ENCODE measurements at places on chromosomes 2 and 18.

DNA sequence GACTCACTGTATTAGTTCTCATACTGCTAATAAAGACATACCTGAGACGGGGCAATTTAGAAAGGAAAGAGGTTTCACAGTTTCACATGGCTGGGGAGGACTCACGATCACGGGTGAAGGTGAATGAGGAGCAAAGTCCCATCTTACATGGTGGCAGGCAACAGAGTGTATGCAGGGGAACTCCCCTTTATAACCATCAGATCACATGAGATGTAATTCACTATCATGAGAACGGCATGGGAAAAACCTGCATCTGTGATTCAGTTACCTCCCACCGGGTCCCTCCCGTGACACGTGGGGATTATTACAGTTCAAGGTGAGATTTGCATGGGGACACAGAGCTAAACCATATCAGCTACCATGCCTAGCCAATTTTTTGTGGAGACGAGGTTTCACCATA is 168.2 kb downstream of the NEDD4L start:
- DNase-seq, result no peak

DNA sequence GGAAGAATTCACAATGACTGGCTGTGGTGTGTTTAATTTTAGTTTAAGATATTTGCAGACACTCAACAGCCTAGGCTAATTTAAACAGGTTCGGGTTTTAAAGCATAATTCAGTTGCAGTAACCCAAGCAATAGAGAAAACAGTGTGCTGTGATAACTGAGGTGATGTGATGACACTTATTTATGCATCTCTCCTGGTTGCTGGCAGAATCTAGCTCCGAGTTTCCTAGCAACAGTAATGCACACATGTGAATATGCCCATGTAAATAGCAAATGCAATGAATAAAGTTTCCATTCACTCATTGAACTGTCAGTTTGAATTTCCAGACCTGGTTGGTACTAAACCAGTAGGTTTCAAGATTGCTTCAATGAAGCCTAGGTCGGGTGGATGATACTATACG is 426.5 kb downstream of the TMX3 start:
- DNase-seq, result no peak

- DNase-seq, result no peak
Measured at GRCh38 chr2:237904831-237905599, 45.6 kb downstream of the RAMP1 start.

GRCh38 chr2:53865962-53866361 is 6.2 kb upstream of the GPR75 start:
- no peak for DNase-seq

GRCh38 chr2:142629193-142629592 is 248.3 kb upstream of the KYNU start:
- DNase-seq, result no peak

DNA sequence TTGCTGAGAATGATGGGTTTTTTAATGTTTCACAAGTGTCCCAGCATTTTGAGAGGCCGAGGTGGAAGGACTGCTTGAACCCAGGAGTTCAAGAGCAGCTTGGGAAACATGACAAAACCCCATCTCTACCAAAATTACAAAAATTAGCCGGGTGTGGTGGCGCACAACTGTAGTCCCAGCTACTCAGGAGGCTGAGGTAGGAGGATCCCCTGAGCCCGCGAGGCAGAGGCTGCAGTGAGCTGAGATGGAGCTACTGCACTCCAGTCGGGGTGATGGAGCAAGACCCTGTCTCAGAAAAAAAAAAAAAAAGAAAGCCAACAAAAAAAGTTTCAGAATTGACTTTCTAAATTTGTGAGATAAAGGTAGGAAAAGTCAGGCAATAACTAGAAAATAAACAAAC is 8.7 kb downstream of the TFCP2L1 start:
- no peak for DNase-seq

- DNase-seq, result no peak
Measured at GRCh38 chr2:105324101-105324500, 5.4 kb downstream of the TGFBRAP1 start.

- no peak for DNase-seq
Measured at GRCh38 chr2:53964257-53964952, 6.4 kb downstream of the PSME4 start.

DNA sequence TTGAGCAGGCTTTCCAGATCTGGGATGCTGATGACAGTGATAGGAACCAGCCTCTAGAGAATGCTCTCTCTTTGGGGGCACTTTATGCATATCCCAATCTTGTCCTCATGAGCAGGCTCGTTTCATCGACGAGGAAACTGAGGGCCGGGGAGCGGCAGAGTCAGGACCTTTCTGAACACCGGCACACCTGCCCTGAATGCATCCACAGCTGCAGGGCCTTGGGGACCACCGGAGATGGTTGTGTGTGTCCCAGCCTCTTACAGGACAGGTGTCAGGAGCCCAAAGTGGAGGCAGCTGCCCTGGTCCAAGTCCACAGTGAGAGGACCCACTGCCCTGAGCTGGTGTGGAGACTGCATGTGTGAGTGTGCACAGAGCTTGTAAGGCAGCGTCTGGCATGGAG is 47.6 kb upstream of the FAHD2A start:
- no peak for DNase-seq

- DNase-seq, result no peak
Measured at GRCh38 chr2:20451341-20451740, 4.5 kb downstream of the RHOB start.

GRCh38 chr2:130183512-130184373 is 1.7 kb downstream of the MZT2B start:
- DNase-seq, result no peak

- no peak for DNase-seq
Measured at GRCh38 chr18:59740141-59740540, 42.9 kb upstream of the CCBE1 start.

- DNase-seq, result no peak
Measured at GRCh38 chr18:35889677-35890076, 82.8 kb upstream of the RMP24 start.

DNA sequence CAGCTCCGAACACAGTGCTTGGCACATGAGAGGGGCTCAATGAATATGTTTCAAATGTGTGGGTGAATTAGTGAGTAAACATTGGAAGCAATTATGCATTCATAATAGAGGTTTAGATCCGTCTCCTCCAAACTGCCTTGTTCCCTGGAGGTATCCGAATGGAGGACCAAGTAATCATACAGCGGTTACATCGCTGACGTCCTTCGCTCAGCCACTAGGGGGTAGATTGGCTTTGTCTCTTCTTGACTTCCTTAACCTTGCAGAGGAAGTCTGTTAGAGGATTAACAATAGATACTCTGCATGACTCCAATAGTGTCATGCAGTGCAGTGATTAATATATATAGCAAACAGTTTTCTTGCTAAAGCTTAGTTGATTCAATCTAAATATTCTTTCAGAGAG is 517.0 kb downstream of the PTPRM start:
- no peak for DNase-seq

DNA sequence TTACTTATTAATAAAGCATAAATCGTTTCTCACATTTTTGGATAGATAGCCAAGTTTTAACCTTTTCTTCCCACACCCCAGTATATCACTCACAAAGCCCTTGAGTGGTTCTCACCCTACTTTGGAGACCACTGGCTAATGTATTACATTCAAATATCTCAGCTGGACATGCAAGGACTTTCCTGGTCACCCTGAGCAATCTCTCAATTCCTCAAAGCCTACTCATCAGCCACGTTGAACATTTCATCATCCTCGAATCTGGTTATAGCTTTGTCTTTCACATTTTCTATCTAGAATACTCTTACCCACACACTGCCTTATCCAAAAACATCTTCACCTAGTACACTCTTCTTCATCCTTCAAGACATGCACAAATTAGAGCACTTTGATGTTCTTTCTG is 71.1 kb upstream of the MAPRE2 start:
- no peak for DNase-seq

DNA sequence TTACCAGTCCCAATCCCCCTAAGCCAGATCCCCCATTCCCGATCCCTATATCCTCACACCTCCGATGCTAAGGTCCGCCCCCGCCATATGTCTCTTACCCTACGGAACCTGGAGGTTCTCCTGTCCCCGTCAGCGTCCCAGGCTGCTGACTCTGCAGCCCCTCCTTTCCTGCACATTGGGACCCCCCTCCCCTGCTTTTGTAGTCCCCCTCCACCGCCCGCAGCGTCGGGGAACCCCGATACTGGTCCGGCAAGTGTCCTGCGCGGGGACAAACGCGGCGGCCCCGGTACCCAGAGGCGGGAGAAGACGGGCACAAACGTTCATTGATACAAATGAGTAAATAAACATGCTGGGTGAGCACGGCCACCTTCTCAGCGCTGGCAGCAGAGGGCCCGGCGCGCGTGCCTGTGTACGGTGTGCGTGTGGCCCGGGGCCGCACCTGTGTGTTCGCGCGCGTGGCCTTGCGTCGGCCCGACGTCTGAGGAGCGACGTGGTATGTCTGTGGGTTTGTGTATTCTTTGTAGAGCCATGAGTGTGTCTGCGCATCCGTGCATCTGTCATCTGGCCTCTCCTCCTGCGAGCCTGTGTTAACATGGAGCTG is 2.0 kb upstream of the CYP26B1 start:
- DNase-seq, result peak; percentile 10

- DNase-seq, result no peak
Measured at GRCh38 chr2:7243276-7243675, 326.1 kb downstream of the RNF144A start.

GRCh38 chr2:70709275-70710037 is 58.5 kb downstream of the ADD2 start:
- DNase-seq, result no peak

- no peak for DNase-seq
Measured at GRCh38 chr2:43854671-43855070, 15.9 kb downstream of the ABCG8 start.

DNA sequence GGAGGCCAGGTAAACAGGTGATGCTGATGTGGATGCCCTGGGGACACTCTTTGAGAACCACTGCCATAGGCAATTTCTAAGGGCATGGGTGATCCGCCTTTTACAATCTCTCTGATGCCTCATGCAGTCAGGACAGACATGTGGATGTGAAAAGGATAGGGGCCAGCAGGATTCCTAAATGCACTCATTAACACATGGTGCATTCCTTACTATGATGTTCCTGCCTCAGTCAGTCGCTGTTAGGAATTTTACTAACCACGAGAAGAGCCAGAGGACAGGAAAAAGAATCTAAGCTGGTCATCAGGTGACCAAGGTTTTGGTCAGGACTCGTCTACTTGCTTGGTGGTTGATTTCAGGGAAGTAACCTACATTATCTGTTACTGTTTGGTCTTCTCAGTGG is 191.0 kb downstream of the ARL4C start:
- no peak for DNase-seq

- no peak for DNase-seq
Measured at GRCh38 chr2:238971318-238972145, 123.6 kb downstream of the TWIST2 start.

GRCh38 chr2:134035605-134036370 is 218.1 kb upstream of the MGAT5 start:
- DNase-seq, result no peak

GRCh38 chr2:120814352-120814751 is 78.7 kb downstream of the GLI2 start:
- DNase-seq, result no peak

- DNase-seq, result no peak
Measured at GRCh38 chr18:60147323-60147722, 225.3 kb downstream of the MC4R start.

GRCh38 chr2:101895819-101896322 is 95.9 kb upstream of the IL1R2 start:
- DNase-seq, result peak; percentile 36

DNA sequence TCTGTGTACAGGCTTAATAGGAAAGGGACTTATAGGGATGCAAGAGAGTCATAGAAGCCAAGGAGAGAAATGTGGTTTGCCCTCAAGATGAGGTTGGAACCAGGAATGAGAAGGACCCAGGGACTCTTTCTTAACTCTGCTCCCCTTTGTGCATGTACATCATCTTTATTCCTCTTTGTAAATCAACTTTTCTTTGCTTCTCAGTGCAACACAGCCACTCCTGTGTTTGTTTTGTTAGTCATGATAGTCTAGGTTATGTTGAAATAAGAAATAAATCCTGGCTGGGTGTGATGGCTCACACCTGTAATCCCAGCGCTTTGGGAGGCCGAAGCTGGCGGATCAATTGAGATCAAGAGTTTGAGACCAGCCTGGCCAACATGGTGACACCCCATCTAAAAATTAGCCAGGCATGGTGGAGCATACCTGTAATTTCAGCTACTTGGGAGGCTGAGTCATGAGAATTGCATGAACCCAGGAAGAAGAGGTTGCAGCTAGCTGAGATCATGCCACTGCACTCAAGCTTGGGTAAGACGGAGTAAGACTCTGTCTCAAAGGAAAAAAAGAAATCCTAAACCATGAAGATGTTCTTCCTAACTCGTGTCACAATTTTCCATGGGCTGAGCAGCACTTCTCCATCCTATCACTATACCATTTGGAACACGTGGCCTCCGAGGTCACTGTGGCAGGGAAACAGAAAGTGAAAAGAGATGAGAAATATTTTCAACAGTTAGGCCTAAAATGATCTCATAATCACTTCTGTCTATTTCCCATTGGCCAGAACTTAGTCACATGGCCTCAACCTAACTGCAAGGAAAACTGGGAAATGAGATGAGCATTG is 73.0 kb upstream of the TMEM17 start:
- no peak for DNase-seq

- DNase-seq, result no peak
Measured at GRCh38 chr2:214587442-214587841, 176.6 kb downstream of the VWC2L start.

- DNase-seq, result no peak
Measured at GRCh38 chr2:225040142-225040541, 2.1 kb downstream of the DOCK10 start.

DNA sequence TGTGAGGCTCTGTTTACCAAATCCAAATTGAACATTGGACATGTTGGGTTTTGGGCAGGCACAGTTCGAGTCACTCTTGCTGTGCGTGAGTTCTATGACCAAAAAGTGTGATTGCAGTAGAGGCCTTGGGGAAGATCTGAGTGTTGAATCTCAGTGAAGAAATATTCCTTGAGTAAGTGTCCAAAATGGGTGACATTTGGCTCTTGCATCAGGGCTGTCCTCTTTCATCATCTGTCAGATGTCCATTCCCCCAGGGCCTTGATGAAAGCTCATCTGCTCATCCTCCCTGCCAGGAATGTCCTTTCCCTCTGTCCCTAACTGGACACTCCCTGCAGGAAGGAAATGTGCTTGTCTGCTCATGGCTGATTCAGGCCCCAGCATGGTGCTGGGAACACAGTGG is 6.4 kb upstream of the SFTPB start:
- no peak for DNase-seq

DNA sequence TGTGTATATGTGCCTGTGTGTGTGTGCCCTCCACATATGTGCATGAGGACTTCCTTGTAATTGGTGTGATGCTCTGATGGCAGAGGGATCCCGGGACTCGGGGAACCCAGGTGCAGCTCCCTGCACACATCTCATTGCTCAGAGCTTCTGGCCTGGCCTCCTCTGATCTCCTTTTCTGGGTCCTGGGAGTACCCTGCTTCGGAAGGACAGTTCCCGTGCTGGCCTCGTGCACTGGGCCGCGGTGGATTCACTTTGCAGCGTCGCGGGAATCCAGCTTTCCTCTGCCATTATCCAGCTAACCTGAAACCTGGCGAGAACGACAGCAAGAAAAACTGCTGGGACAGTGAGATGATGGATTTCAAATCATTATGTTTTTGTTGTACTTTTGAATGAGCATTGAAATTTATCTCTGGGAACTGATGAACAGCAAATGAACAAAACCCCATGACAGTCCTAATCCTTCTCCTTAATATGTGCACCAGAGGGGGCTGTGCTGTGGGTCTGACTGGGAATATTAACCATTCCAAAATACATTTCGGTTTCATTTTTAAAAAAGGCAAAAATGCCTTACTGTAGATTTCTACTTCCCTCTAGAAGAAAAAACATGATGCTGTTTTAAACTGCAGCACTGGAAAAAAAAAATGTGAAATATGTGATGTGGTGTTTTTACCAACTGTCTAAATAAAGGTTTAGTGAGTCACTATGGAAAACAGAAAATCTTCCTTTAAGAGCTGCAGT is 78.2 kb downstream of the PTGR3 start:
- DNase-seq, result no peak

- DNase-seq, result no peak
Measured at GRCh38 chr2:203155406-203155805, 83.4 kb upstream of the CYP20A1 start.

All from prostate gland (tissue), 2 donors.